Activated CD8-positive, alpha-beta memory T cell treated with anti-CD3 and anti-CD28 coated beads, Interleukin-2, amount 10 ng/mL, durations not matched to agents 7 days and 5 days (primary cell): ENCODE measurements at places on chromosomes 6 and 20. TPM values are rescaled to one million over a fixed set of nuclear protein-coding genes. Genes with fewer than 3 reads are reported as not detected.

The DSTN gene
- 55.8 TPM for total RNA-seq

DNA sequence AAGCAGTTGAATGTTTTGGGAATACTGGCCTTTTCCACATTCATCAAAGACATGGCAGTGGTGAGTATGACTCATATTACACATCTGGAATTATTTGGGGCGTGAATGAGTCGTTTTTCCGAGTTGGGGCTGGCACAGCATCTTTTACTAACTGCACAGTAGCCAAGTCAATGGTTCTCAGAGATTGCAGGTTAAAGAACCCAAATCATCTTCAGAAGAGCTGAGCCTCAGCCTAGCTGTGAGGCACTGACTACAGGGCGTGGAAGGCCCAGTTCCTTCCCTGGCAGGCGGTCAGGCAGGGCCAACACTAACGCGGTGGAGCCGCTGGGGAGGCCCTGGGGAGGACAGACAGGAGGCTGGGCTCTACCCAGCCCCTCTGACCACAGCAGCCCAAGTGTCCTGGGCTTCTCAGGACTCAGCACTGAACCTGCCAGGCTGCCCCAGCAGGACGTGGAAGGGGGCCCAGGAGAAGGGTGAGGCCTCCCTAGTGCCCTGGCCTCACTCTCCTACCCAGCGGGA lies 20.1 kb upstream of the HELZ2 start:
- H3K27ac ChIP-seq, result no peak overlapping the region
- no peaks in the 10 kb centered on the region for H3K4me1 ChIP-seq
- no peak overlapping the region for H3K4me3 ChIP-seq
- DNase-seq, result no peak

DNA sequence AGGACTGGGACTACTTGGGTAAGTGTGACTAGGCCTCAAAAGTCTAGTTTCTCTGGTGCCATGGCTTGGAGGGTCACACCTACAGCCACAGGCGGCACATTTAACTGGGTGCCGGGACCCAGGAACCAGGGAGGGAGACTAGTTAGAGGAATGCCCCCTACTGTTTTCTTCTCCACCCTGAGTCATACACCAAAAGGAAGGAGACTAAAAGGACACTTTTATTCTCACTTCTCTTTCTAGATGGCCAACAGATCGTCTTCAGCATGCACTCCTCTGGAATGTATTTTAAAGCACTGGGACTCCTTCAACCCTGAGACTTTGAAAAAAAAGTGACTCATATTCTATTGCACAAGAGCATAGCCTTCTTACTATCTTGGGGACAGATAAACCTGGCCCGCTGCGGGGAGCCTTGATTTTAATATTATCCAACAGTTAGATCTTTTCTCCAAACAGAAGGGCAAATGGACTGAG lies 33.4 kb downstream of the PLN start:
- no peaks in the 10 kb centered on the region for H3K27me3 ChIP-seq
- H3K4me3 ChIP-seq, result no peak overlapping the region
- DNase-seq, result no peak
- peaks cover 2% of the 10 kb centered on the region for H3K4me1 ChIP-seq

- no peak for DNase-seq
- H3K4me3 ChIP-seq, result no peak overlapping the region
- peaks cover 29% of the 10 kb centered on the region for H3K4me1 ChIP-seq
- H3K27ac ChIP-seq, result peak overlapping the region; percentile 5
- peaks cover 11% of the 10 kb centered on the region for H3K27me3 ChIP-seq
These were observed 91.8 kb upstream of the BACH2 start for GRCh38 chr6:90388395-90388794.

DNA sequence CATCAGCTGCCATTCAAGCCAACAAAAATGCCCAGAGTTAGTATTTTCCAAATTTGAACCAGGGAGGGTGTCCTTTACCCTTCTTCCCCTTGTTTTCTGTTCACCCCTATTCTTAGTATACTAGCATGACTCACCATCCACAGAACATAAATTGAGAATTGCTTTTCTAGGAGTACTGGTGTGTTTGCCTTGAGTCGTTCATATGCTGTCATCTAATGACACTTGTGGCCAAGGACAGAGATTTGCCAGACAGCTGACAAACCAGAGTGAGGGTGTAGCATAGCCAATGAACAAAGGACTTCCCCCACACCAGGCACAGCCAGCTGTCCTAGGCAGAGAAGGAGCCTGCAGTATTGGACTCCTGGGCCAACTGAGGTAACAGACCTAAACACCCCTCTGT lies 62.2 kb downstream of the FILIP1 start:
- H3K27ac ChIP-seq, result no peak overlapping the region
- no peak overlapping the region for H3K4me3 ChIP-seq
- peaks cover 17% of the 10 kb centered on the region for H3K27me3 ChIP-seq
- H3K4me1 ChIP-seq, result peaks cover 5% of the 10 kb centered on the region

DNA sequence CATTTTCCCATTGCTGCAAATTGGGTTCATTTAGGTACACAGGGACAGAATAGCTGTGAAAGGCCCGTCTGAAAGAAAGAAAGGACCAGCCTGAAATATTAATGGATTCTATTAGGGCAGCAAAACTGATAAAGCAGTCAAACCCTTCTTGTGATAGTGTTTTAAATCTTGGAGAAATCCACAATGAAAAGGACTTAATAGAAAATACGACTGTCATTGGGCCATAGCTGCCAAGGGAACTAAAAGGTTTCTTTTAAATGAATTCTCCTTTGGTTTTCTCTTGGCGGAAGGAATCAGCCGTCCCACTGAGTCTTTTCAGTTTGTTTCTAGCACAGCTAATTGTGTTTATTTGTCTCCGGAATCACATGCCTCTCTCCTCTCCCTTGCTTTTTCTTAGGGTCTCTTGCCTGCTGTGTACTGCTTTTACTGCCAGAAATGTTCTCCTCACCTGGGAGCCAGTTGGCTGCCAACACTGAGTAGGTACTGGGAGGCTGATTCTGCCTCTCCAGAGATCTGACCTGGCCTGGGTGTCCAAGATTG lies 11.3 kb downstream of the PAQR8 start:
- H3K36me3 ChIP-seq, result peaks cover 48% of the 10 kb centered on the region
- DNase-seq, result no peak
- no peaks in the 10 kb centered on the region for H3K27me3 ChIP-seq
- no peak overlapping the region for H3K27ac ChIP-seq
- H3K4me1 ChIP-seq, result peaks cover 25% of the 10 kb centered on the region
